ENCODE measurements at places on chromosomes 16 and 17.
A peak's percentile ranks its signal among the peaks of the same experiment; 100 is the strongest.

- no peak for DNase-seq
Observed at GRCh38 chr17:5299383-5299782, 17.3 kb downstream of the RABEP1 start.

- peak; percentile 42 for DNase-seq
Observed at GRCh38 chr16:75097941-75098901, 18.4 kb downstream of the LDHD start.

DNA sequence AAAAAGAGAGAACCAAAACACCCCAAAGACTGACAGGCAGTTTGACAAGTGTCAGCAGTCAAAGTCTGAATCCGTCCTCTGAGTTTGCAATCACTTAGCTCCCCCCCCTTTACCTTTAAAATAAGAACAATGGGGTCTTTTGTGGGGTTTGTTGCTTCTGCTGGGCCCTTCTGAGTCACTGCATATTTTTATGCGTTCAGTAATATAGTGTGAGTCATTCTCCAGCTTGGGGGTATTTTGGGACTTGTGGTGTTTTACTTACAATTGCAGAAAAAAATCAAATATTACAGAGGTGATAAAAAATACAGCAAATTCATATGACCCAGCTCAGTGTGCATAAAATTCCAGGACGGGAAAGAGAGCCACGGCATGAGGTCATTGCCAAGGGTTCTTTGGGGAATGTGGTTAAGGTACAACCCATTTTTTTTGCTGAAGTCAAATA, 120.1 kb downstream of the CYLD start:
- no peak for DNase-seq

DNA sequence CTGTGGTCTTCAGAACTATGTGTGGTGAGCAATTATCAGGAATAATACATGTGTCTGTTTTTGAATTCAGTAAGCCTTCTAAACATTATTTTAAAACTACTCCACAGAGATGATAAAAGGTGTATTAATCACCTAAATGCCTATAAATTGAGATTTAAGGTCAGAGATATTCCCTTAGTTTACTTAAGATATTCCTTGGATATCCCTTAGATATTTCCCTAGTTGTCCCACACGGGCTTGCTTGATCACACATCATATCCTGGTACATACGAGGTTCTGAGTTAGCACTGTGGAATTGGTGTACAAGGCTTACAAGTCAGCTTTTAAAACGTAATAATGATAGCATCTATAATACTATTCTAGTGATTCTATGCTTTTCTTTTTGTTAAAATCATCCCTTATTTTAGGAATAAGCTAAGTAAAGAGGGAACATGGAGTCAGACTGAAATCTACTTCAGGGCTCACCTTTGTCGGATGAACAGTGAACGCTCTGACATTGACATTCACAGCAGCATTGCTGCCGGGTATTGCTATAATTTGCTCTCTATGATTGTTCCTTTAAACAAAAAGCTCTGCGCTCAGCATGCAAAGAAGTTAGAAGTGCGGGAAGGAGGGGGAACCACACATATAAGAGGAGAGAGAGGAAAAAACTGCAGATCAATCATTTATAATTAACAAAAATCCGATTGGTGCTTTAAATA, 136.5 kb downstream of the SKAP1 start:
- DNase-seq: no peak

DNA sequence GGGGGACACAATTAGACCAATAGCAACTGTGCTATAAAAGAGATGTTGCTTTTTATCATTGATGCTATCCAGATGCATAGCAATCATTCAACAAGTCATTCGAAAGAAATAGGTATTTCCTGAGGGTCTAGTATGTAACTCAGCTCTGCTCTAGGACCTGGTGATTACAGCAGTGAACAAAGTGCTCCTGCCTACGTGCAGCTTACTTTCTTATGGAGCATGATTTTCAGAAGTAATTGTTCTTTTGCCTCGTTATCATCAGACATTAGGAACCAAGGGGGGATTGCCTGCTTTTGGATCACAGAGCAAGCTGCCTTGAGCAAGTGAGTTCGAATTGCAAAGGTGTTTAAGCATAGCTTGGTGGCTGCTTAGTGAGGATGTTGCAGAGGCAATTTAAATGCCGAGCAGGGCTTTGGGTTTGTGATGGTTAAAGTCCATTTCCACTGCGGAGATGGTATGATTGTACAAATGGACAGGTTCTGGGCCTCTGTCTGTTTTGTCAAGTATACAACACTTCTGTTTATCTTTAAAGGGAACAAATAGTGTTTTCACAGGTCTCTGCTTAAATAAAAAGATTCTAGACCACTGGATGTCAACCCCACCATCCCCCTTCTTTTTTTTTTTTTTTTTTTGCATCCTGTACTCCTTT, 41.5 kb downstream of the WWOX start:
- DNase-seq: no peak

- no peak for DNase-seq
Observed at GRCh38 chr16:1708083-1708767, 2.2 kb downstream of the MAPK8IP3 start.

GRCh38 chr17:29742210-29742513, 119.5 kb upstream of the CORO6 start:
- no peak for DNase-seq

DNA sequence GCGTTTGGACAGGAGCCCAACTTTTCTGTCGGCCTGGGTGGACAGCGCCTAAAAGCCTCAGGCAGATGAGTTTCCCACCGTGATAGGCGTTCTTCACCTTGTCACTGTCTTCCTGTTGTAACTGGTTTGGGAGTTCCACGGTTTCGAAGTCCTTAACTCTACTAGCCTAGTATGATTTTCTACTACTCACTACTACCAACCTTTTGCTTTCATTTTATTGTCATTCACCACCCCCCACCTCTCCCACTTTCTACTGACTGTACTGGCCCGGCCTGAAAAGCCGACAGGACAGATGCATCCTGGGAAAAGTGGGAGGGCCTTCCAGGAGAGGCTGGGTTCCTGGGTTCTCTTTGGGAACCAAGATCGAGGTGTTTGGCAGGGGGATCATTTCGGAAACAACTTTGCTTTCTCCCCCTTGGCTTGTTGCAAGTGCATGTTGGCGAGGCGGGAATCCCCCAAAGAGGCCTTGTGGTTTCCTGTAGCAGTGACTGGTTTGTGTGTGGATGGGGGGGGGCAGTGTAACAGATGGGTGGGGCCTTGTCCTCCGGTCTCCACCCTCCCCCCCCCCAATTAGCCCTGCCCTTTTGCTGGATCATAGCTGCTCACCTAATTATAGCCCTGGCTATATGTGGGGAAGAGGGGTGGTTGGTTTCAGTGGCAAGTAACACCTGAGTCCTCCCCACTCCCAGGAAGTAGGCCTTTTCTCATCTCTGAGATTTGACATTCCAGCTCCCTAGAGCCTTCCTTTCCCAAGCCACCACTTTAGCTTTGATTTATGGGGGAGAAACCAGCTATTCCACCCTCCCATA, 1.4 kb downstream of the EIF5A start:
- DNase-seq: peak; percentile 44

DNA sequence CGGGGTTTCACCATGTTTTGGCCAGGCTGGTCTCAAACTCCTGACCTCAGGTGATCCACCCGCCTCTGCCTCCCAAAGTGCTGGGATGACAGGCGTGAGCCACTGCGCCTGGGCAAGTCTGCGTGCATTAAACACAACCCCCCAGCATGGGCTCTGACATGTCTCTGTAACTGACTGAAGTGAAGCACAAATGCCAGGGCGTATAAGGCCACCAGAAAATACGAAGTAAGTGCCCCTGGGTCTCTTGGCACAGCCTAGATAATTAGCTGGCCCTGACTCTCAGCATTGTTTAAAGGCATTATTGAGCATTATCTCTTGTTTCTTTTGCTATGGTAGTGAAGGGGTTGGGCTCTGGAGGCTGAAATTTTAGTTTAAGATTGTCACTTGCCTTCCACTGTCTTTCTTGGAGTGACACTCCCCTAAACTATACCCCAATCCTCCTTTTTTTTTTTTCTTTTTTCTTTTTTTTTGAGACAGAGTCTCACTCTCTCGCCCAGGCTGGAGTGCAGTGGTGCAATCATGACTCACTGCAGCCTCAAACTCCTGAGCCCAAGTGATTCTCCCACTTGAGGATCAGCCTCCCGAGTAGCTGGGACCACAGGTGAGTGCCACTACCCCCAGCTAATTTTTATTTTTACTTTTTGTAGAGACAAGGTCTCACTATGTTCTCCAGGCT, 8.2 kb upstream of the SEC14L1 start:
- no peak for DNase-seq

GRCh38 chr17:6701719-6702118, 11.4 kb downstream of the SLC13A5 start:
- no peak for DNase-seq

- DNase-seq: peak; percentile 88
Observed at GRCh38 chr17:39769974-39770587, 32.3 kb downstream of the GRB7 start.

GRCh38 chr17:77996256-77996655, 37.8 kb downstream of the TNRC6C start:
- DNase-seq: no peak

DNA sequence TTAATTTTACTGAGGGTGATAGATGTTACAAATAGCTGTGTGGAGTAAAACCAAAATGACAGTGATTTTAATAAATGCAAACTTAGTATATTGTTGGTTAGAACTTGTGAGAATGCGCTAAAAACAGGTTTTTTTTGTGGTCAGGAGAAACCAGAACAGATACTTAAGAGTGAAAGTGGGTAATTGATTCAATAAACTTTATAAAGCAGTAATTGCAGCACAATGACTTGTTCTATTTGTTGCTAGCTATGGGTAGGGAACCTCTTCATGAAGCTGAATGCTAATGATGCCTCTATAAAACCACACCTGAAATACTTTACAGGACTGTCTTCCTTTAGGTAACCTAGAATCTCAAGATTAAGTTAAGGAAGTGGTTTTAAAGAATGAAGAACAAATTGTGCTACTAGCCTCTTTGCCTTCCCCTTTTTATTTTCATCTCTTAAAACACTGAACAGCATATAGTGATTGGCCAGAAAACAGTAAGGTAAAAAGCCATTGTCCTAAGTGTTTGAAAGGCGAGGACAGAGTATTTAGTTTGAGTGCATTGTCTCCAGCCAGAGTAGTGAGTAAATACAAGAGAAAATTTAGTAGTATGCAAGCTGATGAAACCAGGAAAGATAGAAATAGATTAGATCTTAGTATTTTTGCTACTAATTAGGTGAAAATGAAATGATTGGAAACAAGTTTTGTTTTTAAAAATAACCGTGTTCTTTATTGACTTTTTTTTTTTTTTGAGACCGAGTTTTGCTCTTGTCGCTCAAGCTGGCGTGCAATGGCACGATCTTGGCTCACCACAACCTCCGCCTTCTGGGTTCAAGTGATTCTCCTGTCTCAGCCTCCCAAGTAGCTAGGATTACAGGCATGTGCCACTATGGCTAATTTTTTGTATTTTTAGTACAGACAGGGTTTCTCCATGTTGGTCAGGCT, 6.0 kb downstream of the GGNBP2 start:
- peak; percentile 39 for DNase-seq

GRCh38 chr16:89216315-89217137, 977 bp upstream of the ZNF778 start:
- DNase-seq: peak; percentile 50

- DNase-seq: no peak
Observed at GRCh38 chr17:36185416-36185815, 9.0 kb upstream of the TBC1D3B start.

DNA sequence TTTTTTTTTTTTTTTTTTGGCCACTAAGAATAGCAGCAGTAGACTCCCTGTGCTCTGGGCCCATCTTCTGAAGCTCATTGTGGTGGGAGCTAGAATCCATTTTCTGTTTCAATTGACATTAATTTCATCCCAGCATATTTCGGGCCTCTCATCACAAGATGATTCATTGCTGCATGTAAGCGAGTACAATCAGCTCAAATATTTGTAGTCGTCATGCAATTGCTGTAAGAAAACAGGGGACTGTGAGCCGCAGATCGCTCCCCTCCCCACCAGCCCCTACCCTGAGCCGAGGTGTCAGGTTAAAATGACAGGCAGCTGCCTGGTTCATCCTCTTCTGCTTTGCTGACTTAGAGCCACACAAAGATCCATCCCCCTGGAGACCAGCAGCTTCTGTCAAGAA, 358.8 kb upstream of the CDH5 start:
- no peak for DNase-seq

- no peak for DNase-seq
Observed at GRCh38 chr17:67574658-67575293, 143.0 kb upstream of the NOL11 start.

DNA sequence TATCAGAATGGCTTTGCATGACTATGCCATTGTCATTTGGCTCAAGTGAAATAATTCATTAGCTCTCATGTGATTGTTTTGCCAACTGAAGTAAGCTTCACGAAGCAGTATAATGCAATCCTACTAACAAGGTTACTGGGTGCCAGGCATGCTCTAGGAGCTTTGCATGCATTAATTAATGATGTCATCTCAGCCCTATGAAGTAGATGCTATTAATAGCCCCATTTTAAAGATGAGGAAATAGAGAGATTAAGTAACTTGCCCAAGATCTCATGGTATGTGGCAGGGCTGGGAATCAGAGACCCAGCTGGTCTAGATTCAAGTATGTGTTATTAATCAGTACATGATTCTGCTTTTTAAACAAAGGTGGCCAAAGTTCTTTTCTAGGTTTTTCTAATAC, 14.1 kb downstream of the KRT39 start:
- no peak for DNase-seq

DNA sequence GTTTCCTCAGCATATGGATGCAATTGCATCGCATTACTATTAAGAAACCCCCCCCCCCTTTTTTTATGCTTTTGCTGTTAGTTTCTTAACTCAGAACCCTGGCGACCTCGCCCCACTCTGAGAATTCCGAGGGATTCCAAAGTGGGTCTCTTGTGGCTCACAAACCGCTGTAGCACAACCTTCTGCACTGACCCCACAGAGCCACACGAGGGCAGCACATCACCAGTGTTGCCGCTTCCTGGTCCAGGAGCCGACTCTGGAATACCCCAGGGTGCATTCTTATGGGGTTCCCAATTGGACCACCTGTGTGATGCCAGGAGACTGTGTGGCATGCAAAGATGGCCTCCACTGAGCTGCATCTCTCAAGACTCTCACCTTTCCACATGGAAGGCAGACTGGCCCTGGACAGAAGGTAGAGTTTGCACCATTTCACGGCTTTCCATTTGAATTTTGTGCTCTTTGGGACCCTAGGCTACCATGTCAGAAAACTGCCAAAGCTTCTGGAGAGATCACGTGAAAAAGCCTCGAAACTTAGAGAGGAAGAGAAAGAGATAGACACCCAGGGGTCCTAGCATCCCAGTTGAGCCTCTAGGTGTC, 432.7 kb upstream of the ASIC2 start:
- DNase-seq: no peak

- DNase-seq: no peak
Observed at GRCh38 chr17:39757931-39758873, 20.5 kb downstream of the GRB7 start.

- no peak for DNase-seq
Observed at GRCh38 chr16:9965079-9965478, 217.1 kb downstream of the GRIN2A start.
